Fibroblast of pulmonary artery (primary cell): ENCODE measurements at places on chromosomes 5 and 9.

DNA sequence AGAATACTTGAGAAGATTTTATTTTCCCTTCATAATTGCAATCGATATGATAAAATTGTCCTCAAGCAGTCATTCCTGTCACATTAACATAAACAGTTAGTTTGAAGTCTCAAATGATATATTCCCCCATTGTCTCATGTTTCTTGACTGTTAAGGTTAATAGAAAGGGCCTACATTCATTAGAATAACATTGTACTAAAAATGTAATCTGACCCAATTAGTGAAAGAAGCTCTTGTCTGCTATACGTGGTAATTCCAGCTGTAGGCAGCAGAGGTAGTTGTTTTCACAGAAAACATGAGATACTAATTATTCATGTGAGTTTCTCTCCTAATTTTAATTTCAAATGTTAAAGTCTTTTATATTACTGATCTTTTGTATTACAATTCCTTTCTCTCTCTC, 25.9 kb upstream of the AP3B1 start:
- peak; percentile 65 for DNase-seq

DNA sequence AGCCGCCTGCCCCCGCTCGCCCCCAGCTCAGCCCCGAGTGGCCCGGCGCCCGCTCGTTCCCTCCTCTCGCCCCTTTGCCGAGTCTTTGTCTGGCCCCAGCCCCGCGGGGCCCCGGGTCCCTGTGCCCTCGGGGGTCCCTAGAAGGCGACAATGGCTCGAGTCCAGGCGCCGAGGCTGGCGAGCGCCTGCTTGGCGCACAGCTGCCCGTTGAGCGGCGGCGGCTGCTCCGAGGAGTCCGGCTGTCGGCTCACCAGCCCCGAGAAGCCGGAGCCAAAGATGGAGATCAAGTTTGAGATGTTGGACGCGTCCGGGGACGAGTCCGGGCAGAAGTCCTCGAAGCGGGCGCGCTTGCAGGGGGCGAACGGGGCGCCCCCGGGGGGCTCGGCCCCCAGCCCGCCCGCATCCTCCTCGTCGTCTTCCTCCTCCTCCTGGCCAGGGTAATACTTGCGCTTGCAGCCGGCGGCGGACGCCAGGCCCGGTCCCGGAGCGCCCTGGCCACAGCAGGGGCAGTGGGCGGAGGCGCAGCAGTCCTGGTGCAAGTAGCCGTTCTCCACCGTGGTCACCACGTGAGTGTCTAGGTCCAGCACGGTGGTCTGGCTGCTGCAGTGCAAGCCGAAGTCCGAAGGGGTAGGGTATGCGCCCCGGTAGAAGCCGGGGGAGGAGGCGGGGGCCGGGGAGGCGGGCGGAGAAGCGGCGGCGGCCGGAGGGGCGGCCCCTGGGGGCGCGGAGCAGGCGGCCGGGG, 1.2 kb downstream of the IER5L start:
- peak; percentile 56 for DNase-seq

DNA sequence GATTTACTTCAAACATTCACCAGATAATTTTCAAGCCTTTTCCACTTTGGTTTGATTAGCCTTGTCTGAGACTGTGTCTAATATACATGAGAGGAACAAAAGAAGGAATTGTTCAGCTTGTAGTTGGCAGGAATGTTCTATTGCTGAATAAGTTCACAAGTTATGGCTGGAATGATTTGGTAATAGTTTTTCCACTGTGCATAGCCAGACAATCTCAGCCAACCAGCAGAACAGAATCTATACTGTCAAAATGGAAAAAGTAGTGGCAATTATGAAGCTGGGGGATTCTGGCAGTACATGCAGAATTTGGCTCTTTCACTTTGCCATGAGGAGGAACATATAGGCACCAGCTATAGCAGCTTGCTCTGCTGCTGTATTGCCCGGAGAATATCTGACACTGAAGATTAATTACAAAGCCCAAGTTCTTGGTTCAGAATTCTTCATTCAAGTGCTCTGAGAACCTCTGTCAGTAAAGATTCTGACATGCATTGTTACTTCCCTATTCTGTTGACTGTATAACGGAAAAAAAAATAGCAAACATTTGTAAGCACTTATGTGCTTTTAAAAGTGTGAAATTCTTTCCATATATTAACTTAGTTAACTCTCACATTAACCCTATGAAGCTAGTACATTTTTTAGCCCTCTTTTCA, 150.6 kb downstream of the PRR16 start:
- peak; percentile 67 for DNase-seq

GRCh38 chr5:42268630-42269029, 154.6 kb upstream of the GHR start:
- peak; percentile 10 for DNase-seq

DNA sequence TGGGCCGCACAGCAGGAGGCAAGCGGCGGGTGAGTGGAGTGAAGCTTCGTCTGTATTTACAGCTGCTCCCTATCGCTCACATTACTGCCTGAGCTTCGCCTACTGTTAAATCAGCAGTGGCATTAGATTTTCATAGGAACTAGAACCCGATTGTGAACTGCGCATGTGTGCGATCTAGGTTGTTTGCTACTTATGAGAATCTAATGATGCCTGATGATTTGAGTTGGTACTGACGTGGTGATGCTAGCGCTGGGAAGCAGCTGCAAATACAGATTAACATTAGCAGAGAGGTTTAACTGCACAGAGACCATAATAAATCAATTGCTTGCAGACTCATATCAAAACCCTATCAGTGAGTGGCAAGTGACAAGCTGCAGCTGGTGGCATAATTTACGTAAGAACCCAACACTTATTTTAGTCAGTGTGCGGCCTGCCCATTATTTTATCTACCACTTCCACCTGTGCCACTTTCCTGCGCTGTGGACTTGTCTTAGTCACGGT, 133.4 kb upstream of the CDH9 start:
- DNase-seq: no peak

DNA sequence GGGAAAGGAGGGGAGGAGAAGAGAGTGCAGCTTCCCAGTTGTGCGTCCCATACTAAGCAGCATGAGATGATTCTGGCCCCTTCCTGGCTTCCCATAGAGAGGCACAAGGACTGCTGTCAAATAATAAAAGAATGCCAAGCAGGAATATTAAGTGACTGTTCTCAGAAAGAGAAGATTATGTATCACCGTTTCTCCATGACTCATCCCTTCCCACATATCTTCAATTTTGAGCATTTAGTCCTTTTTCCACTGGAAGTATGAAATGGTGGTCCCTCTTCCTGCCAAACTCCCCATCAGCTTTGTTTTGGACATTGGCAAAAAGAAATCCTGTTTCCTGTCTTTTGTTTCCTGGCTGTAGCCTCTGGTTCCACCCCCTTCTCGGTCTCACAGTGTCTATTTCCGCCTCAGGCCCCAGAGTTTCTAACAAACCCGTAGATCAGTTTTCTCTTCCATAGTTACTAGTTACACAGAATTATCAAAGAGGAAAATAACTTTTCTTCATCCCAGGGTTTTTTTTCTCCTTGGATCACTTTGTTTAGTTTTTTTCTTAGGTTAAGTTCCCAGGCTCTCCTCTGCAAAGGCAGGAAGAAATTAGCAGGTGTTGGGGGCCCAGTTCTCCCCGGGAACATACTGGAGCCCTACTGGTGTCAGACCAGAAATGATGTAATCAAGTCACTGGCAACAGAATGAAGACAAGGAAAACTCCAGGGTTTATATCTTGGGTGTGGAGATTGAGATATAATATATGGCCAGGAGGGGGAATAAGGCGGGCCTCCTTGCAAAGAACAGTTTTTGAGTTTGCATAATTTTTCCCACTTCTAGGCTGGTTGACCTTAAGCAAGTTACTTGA, 26.4 kb upstream of the ARHGAP26 start:
- DNase-seq: peak; percentile 78

- DNase-seq: peak; percentile 24
These were observed at the start of gene ACOT12 for GRCh38 chr5:81393783-81394718. Gene ACOT12, minus strand, starts transcription at chr5:81394134. Its CDS starts 20 bp downstream, at chr5:81394114.

GRCh38 chr5:121719255-121719654, 132.4 kb upstream of the FTMT start:
- DNase-seq: no peak

- DNase-seq: no peak
These were observed 295.8 kb downstream of the MLLT3 start for GRCh38 chr9:20326516-20326915.

DNA sequence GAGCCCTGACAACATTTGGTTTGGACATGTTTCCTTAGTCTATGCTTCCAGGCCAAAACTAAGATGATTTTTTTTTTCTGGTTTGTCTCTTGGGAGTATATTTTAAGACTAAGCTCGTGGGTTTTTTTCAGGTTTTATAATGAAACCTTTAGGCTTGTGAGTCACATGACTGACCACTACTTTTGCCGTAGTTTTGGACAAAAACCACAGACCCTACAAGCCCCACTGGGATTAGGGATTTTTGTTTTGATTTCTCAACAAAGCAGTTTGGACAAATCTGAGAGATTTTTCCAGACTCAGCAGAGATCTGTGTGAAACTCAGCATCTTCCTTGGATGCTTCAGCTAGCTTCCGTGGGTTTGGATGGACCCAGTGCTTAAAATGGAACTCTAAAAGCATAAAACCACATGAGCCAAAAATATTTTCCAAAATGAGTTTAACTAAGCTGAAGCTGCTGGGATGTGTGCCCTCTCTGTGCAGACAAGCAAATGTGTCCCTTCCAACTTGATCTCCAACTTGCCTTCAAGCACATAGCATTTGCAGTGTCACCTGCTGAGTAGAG, 70.3 kb upstream of the SMIM15 start:
- no peak for DNase-seq
